Erythroblast (primary cell): ENCODE measurements at places on chromosomes 11 and 22.

DNA sequence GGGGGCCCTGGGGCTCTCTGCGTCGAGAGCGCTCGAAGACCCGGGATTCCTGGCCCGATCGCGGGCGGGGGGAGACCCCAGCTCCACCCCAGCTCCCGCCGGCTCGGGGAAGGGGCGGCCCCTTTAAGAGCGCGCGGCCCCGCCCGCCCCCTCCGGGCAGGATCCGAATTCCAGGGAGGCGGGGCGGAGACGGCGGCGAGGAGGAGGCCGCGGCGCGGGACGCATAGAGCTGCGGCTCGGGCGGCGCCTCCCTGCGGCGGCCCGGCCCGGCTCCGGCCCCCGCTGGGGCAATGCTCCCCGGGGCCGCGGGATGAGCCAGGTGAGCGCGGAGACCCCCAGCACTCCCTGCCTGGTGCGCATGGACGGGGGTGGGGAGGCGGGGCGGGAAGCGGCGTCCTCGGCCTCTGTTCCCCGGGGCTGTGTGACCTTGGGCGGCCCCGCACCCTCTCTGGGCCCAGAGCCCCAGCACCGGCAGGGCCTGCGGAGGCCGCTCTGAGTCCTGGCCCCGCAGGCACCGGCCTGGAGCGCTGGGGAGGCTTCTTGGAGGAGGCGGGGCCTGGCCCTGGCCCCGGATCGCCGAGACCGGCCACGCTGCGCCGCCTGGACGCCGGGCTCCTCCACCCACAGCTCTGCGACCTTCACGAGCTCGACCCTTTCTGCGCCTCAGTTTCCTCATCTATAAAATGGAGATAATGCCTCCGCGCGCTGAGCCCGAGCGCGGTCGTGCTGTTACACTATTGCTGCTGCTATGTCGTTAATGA lies 565 bp downstream of the GAS2L1 start:
- DNase-seq, result peak; percentile 85

GRCh38 chr22:45008751-45009605 lies 827 bp downstream of the PHF21B start:
- no peak for DNase-seq

GRCh38 chr11:11207428-11207827 lies 145.6 kb downstream of the CSNK2A3 start:
- no peak for DNase-seq

GRCh38 chr11:64443001-64443400 lies 84.0 kb downstream of the RPS6KA4 start:
- no peak for DNase-seq

GRCh38 chr11:69357458-69358397 lies 63.8 kb downstream of the MYEOV start:
- DNase-seq, result no peak

GRCh38 chr22:17969701-17970113 lies 54.7 kb downstream of the MICAL3 start:
- no peak for DNase-seq

DNA sequence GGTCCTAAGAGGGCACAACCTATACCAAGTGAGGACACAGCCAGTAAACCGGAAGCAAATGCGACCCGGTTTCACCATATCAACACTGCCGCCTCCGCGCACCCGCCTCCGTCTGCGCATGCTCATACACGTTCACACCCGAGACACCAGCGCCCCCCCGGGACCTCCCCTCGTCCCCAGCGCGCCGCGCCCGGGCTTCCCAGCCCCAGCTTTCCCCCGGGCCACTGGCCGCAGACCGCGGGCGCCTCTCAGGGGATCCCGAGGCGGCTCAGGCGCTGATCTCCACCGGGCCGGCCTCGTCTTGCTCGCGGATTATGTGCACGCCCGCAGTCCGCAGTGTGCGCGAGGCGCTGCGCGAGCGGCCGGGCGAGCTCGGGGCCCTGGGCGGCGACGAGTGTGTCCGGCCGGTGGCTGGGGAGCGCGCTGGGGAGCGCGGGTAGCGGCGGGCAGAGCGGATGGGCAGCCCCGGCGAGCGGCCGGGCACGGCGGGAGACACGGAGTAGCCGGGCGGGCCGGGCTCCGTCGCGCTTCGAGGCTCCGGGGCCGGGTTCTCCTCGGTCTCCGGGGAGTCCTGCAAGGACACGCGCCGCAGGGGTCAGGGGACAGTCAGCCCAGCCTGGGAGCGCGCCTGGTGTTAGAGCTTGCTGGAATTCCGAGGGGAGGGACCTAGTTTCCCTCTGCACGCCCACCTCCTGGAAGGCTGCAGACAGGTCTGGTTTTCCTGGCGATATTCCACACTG lies 2.0 kb downstream of the HEPN1 start:
- DNase-seq, result peak; percentile 75
